ENCODE measurements at places on chromosomes 11 and 22. TPM values are rescaled to one million over a fixed set of nuclear protein-coding genes. Genes with fewer than 3 reads are reported as not detected.

DNA sequence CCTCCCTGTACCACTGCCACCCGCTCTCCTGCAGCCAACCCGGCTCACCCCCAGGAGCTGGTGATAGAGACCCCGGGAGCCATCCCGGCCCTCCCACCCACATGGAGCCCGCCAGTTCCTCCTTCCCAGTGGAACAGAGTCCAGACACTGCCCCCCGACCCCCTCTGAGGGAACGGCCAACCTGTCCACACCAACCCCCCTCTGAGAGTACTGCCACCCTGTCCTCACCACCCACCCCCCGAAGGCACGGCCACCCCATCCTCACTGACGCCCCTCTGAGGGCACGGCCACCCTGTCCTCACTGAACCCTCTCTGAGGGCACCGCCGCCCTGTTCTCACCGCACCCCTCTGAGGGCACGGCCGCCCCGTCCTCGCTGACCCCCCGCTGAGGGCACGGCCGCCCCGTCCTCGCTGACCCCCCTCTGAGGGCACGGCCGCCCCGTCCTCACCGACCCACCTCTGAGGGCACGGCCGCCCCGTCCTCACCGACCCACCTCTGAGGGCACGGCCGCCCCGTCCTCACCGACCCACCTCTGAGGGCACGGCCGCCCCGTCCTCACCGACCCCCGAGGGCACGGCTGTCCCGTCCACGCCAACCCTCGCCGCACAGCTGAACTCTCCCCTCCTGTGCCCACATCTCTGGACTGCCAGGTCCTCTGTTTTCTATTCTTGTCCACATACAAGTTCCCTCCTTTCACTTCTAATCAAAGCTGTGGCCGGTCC, 18.0 kb downstream of the TOLLIP start:
- no peak for DNase-seq

The OR2AG1 gene
- not detected for polyA plus RNA-seq

GRCh38 chr11:75013051-75013450, 24.3 kb downstream of the NEU3 start:
- no peak for DNase-seq

DNA sequence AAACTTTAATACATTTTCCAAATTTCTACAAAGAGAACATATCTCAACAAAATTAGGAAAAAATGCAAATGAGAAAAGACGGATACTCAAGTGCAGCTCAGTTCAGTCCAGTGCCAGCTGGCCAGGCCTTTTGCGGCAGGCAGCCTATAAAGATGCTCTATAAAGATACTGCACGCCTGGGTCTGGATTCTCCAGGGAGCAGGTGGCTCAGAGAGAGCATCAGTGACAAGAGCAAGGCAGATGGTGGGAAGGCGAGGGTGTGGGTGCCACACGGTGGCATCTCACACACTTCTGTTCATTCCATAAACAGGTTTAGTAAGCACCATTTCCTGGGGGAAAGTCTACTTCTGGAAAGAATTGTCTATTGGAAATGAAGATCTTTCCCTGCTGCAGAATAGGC, 18.1 kb upstream of the SCN3B start:
- no peak for DNase-seq

GRCh38 chr11:27839226-27839913, 139.1 kb upstream of the BDNF start:
- DNase-seq, result peak; percentile 5

DNA sequence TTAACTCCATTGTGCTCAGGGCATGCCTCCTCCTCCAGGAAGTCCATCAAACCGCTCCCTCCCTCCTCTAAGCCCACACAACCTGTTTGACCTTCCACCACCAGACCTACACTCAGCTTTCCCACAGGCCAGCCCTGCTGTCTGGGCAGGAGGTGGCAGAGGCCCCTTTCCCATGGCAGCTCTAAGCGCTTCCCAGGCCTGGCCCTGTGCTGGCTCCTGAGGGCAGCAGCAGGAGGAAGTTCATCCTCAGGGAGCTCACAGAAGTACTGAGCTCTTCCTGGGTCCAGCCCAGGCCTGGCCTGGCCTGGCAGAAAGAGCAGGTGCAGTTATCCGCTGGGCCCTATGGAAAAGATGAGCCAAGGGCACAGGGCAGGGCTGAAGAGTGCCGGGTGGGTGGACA, 31.4 kb downstream of the ARAP1 start:
- no peak for DNase-seq

DNA sequence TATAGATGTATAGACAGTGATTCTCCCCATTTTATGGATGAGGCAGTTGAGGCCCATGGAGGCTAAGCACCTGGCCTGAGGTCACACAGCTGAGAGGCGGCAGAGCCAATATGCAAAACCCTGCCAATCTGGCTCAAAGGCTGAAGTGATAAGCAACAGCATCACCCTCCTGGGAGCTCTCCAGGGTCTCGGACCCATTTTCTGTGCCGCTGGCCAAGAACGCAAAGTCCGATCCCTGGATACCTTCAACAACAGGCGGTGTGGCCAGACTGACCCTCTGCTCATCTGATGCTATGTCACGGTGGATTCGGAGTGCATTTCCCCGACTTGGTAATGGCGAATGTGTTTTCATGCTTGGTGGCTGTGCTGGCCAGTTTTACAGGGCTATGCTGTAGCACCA, 595.0 kb downstream of the TBC1D22A start:
- DNase-seq, result no peak

The HTR3B gene
- polyA plus RNA-seq, result 0.19 TPM

GRCh38 chr11:36455658-36456111, 54.4 kb downstream of the TRAF6 start:
- DNase-seq, result peak; percentile 86

DNA sequence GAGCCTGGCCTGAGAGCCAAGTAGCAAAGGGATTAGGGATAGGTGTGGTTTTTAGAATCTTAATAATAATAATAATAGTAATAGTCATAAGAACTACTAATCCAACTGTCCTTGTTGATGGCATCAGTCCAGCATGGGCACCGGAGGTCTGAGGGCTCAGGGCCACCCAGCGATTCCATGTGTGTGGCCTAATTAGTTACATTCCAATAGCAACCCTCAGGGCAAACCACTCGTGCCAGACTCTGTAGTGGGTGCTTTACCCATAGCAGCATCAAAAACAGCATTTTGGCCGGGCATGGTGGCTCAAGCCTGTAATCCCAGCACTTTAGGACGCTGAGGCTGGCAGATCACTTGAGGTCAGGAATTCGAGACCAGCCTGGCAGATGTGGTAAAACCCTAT, 19.0 kb upstream of the MYH9 start:
- DNase-seq, result no peak

The MTFP1 gene
- 7.9 TPM for polyA plus RNA-seq

DNA sequence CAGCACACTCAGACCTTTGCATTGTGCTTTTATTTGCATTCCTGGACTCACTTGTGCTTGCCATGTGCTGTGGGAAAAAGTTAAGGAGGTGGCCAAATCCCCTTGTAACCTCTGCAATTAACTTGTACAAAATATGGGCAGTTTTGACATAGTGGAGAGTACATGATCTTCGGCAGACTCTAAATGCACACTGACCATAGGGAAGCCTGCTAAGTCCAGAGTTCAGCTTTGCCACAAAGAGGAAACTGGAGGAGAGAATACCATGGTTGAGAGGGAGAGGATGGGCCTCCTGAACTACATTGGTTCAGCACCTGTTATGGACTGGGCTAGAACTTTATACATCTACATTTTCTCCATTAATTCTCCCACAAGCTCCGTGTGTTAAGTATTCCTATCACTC, 37.6 kb upstream of the CEP295 start:
- DNase-seq, result no peak

GRCh38 chr11:71364176-71364671, 84.0 kb downstream of the DHCR7 start:
- DNase-seq, result peak; percentile 34

DNA sequence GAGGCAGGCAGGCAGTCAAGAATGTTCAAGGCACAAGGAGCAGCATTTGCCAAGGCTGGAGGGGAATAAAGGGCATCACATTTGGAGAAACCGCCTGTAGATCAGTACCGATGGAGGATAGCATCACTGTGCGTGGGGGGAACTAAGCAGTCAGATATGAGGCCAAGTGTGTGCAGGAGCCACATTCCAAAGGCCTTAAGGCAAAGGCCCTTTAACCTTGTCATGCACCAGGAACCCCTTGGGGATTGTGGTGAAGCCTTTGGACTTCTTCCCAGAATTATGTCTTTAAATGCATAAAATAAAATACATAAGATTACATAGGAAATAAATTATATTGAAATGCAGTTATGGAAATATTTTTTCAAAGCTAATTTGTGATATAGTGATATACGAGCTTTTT, 532.1 kb downstream of the BUD13 start:
- peak; percentile 65 for DNase-seq
